ENCODE measurements at places on chromosomes 4 and X.

DNA sequence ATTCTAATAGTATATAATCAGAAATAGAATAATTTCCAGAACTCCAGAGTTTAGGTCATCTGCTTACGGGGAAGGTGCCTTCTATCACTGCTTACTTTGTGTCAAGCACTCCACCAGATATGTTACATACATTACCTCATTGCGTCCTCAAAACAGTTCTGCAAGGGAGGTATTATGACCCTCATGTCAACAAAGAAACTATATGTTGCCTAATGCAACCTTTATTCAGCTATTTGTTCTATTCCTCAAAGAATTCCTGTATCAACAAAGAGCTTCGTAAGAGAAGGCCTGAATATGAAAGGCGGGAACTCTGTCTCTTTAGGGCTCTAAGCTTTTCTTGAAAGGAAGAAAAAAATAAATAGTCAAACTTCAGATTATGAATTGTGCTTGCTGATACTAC, 114.7 kb downstream of the PDLIM5 start:
- DNase-seq = no peak

GRCh38 chr4:73585345-73585744, 34.9 kb downstream of the RASSF6 start:
- no peak for DNase-seq

DNA sequence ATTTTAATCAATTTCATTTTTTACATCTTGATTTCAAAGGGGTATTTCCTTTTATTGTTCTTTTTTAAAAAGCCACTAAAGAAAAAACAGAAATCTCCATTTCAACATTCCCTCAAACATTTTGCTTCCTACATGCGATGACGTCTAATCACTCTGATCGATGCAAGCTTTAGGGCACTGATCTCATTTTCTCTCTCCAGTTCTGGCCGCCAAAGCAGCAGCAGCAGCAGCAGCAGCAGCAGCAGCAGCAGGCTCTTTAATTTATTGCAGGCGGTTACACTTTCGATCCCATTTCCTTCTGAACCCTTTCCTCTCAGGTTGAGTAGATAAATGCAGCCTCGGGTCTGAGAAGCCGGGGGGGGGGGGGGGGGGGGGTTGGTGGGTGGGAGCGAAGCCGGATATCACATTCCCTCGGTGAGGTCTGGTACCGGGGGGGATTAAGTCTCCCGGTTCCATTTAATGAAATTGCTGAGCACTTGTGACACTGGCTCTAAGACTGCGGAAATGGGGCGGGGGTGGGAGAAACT, 3.4 kb upstream of the PCDH7 start:
- no peak for DNase-seq

- DNase-seq = no peak
Measured at GRCh38 chr4:141037446-141037845, 95.8 kb downstream of the RNF150 start.

Data from CD4-positive, alpha-beta T cell treated with Interferon alpha-2 for 1 hour (primary cell).